SK-N-MC (cell line): ENCODE measurements at places on chromosomes 7 and 10.

DNA sequence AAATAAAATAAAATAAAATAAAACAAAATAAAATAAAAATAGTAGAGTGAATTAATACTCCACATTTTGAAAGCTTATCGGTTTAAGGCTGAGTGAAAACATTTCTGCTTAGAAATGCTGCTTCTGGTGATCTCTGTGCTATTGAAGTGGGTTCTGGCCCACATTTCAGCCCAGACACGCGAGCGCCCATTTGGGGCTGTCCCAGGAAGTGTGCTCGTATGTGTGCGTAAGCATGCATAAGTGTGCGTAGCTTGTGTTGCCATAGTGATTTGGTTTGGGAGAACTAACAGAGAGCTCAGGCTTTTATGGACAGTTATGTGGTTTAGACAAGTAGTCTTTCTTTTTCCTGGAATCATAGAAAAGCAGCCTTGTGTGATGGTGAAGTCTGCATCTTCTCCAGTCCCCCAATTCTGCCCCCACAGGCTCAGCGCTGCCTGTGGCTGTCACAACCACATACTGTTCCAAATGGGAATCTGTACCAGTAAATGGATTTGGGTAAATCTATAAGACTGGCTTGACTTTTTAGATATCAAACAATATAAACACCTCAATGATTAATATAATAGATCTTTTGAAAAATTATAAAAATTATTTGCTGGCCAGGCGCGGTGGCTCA lies 29.8 kb upstream of the PURB start:
- DNase-seq = no peak

DNA sequence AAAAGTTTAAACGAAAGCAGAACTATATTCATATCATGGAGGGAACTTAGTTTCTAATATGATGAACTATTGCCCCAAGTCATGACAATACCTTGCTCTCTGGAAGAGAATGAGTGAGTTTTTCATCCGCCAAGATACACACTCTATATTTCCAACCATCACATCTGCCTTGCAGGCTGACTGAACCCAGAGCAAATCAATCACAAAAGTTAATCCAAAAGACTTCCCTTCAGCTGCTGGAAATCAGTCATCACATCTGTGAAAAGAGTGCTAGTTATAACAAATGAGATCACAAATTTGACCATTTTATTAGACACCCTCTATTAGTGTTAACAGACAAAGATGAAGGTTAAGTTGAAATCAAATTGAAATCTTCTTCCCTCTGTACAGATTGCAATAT lies 261.7 kb upstream of the PRKCQ start:
- no peak for DNase-seq

GRCh38 chr7:10780400-10780747 lies 193.3 kb upstream of the PHF14 start:
- no peak for DNase-seq

GRCh38 chr10:121260377-121260776 lies 337.9 kb downstream of the FGFR2 start:
- no peak for DNase-seq

- no peak for DNase-seq
Observed at GRCh38 chr7:108623220-108623619, 53.5 kb downstream of the DNAJB9 start.

DNA sequence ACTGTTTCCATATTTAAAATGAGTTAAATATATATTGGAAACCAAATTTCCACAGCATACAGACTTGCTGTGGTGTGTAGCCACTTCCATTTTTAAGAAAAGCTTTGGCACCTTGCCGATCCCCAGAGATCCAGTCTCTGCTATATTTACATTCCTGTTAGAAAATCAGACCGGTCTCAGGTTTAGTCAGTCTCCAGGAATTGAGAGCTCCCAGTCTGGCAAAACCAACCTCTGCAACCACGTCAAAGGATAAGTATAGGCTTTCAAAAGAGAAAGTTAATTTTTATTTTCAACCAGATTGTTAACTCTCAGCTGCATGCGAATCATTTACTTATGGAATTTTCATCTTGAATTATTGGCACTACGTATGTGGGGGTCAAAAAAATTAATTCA lies 28.2 kb downstream of the PUS7 start:
- DNase-seq = no peak

GRCh38 chr10:43042503-43043341 lies 34.1 kb upstream of the RET start:
- no peak for DNase-seq
